IPS-NIHi11 (cell line): ENCODE measurements at places on chromosomes 1 and 21.

- no peak for DNase-seq
Observed at GRCh38 chr1:226433341-226433720, 25.4 kb upstream of the PARP1 start.

DNA sequence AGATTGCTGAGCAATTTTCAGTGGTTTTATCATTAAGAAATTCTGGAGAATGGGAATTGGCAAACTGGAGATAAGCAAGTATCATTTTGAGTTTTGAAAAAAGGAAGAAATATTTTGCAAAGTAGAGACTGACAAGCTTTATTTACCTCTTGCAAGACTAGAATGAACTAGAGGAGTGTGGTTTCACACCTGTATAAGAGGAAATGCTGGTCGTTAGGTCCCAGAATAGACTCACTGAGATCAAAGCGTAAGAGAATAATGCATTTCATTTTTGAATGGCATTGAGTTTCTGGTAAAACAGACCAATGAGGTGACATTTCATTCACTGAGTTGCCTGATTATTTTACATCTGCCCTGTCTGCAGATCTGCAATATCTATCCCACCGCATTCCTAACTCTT lies 308.1 kb downstream of the ADGRL2 start:
- no peak for DNase-seq

DNA sequence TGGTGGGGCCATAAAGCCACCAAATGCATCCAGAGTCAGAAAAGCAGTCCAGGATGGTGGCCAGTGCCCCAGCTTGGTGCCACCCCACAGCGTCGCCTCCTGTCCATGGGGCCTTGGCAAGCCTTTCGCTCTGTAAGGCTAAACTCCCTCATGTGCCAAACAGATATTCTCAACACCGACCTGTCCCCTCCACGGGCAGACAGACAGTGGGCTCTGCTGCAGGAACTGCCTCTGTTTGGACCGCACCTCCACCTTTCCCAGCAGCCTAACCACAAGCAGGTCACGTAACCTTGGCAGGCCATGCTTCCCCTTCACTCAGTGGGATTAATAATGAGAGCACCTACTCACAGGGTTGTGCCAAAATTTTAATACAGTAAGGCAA lies 11.7 kb downstream of the RUNX1 start:
- DNase-seq, result no peak

DNA sequence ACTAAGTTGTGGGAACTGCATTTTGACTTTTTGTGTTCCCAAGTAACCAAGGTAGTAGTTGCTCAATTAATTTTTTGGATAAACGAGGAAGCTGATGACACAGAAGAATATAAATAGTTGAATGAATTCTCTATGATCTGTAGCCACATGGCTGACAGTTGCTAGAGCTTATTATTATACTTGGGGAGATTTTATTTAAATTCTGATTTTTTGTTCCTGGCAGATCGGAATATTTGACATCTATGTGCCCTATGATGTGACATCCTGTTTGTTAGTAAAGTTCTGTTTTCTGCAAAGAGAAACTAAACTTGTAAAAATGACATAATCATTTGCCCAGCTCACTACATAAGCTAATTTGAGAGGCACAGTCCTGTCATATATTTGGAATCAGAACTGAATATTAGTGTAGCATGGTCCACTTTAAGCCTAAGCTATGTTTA lies 9.7 kb upstream of the LYST start:
- DNase-seq, result no peak

GRCh38 chr1:23930861-23931490 lies 17.8 kb upstream of the CNR2 start:
- no peak for DNase-seq

GRCh38 chr1:2472561-2473177 lies 3.4 kb upstream of the PLCH2 start:
- DNase-seq, result no peak

DNA sequence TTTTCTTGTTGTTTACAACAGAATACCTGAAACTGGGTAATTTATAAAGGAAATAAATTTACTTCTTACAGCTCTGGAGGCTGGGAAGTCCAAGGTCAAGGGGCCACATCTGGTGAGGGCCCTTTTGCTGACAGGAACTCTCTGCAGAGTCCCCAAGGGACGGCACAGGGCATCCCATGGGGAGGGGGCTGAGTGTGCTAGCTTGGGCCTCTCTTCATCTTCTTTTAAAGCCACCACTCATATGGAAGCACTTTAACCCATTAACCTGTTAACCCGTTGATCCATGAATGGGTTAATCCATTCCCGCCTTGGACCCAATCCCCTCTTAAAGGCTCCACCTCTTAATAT lies 76.3 kb downstream of the OBSCN start:
- DNase-seq, result no peak

GRCh38 chr21:44529503-44530125 lies 10.4 kb downstream of the KRTAP10-1 start:
- DNase-seq, result no peak

DNA sequence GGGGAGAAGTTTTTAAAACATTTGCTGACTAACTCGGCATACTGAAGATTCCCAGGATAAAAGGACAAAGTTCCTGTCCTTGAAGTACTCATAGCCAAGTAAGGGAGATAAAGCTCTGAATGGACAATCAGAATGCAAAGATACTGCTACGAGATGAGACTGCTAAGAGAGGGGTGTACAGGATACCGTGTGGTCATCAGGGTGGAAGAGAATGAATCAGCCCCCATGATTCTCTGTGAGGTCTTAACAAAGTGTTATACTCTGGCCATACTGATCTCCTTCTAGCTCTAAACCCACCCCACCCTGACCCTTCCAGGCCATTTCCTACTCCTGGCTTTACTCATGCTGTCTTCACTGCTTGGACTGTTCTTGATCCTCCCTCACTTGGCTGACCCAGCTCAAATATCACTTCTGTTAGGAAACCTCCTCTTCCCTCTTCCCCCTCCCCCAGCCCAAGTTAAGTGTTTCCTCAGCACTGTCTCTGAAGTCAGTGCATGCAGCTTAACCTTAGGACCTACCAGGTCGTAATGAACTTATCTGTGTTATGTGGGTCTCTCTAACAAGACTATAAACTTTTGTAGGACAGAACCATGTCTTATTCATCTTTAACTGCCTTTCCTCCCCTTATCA lies 15.8 kb upstream of the MAGOH start:
- DNase-seq, result no peak

DNA sequence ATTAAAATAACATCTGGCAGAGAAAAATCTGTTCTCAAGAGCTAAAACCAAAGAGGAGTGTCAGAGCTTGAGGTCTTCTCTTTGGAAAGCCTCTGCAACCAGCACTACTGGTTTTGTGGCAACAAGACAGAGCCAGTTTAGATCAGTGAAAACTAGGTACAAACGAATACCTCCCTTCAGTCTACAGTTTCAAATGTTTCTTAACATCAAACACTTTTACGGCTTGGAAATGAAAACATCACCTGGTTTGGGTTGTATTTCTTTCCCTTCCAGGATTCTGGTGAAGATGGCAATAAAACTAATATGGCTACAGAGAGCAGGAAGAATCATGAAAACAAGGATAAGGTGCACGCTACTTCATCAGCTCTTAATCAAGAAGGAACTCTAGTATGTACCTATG lies 339.4 kb upstream of the ESRRG start:
- DNase-seq, result no peak
